Activated CD4-positive, alpha-beta T cell treated with anti-CD3 and anti-CD28 coated beads, Interleukin-2, amount 50 U/mL, for 24 hours (primary cell): ENCODE measurements at places on chromosomes 6 and 20.

- DNase-seq = no peak
These were observed 919.0 kb downstream of the KIF16B start for GRCh38 chr20:15654208-15654649.

DNA sequence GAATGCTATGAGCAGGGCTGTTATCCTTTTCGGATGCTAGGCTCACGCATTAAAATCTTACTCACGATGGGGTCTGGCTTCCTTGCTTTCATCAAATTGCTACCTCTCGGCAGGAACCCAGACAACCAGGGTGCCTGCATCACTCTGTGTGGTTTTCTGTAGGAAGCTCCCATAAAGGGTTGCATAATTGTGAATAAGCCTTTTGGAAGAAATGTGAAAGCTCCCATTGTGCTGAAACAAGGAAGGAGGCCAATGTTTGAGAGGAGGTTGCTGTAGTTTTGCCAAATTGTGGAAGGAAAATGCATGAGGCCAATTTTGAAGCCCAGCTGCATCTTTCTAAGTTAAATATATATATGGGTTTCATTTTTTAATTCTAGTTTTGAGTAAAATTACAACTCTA lies 615.5 kb downstream of the C6orf118 start:
- DNase-seq = no peak

GRCh38 chr6:151493804-151494234 lies at the start of gene CCDC170:
Gene CCDC170 (plus strand): TSS chr6:151494017. CDS start chr6:151494129, 112 bp downstream.
- no peak for DNase-seq

- no peak for DNase-seq
These were observed 101.1 kb downstream of the MAP3K7 start for GRCh38 chr6:90485635-90486277.

- DNase-seq = no peak
These were observed 975 bp downstream of the BMP7 start for GRCh38 chr20:57265336-57265996.

DNA sequence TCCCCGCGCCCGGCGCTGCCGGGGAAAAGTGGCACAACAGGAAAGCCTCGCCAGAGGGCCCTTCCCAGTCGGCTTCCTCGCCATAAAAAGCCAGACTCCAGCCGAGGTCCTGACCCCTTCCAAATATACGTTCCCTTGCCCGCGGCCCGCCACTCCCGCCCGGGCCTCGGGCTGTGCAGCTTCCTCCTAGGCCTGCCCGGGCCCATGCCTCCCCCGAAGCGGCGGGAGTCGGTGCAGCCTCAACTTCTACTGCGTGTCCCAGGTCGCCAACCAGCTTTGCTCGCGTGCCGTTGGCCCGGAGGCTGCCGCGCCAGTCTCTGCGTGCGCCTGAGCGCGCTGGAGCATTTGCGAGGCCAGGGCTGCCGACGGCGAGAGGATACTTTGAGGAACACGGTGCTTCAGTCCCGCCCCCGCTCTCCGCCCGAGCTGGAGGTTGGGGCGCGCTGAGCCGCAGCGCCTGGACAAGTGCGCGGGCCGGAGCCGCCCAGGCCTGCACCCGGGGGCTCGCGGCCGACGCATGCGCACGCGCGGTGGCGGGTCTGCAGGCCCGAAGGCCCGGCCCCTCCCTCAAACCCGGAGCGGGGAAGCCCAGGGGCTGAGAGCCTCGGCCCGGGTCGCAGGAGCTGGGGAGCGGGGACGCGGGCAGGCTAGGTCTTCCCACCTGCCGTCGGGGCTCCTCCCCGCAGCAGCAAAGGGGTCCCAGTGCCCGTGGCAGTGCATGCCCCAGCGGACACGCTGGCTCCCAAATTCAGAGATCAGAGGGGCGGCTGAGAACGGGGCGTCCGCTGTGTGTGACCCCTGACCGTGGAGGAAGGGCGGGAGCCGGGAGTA lies 10.2 kb downstream of the FOXC1 start:
- DNase-seq = no peak

DNA sequence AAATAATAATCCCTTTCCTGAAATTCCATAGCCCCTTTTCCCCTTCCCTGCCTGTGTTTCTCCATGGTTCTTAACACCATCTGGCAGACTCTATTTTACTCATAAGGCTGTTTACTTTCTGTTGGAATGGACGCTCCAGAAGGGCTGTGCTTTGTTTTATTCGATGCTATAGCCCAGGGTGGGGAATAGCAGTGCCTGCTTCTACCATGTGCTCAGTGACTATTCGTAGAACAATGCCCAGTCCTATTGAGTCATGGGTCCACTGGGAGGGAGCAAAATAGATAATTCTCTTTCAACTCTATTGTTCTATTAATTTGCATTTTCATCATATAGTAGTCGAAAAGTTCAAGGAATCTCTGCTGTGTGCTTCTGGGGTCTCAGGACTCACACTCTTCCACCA lies 565.1 kb downstream of the C6orf118 start:
- no peak for DNase-seq

DNA sequence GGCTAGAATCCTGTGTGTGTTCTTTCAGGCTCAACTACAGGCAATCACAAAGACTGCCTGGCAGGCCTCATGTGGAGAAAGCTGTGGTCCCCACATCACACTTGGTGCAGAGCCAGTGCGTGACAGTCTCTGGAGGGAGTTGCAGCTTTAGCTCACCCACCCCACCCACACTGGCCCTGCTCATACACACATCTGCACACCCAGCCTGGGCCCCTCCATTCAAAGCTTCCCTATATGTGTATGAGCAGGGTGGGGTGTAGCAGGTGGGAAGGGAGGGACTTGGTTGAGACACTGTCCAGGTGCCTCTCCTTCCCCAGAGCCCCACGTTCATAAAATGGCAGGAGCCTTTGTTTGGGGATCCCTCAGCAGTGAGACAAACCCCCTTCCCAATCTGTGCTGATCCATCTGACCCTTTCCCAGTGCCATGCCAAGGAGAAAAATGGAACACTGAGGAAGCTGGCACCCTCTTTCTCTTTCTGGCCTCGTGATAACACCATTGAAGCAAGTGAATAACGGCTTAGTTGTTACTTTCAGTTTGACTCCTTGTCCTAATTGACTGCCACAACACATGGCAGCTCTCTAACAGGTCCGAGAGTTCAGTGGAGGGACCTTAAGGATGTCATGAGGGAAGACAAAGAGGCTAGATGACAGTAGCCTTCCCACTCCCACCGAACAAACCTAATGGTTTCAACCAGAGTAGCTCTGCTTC lies 53.8 kb upstream of the NRSN1 start:
- no peak for DNase-seq

DNA sequence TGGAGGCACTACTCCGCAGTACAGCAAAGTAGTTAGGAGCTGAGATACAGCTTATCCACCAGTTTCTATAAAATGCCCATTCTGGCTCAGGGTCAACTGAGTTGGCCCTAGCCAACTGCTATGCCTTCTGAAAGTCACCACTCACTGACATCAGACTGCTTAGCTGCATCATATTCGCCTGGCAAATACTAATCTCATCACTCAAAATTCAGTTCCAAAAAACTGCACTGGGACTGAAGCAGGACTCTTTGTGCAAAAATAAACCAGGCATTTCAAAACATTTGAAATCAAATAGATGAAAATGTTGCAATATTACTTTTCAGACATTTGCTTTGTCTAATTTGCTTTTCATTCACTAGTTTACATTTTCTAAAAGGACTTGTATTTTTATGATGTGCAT lies 230.0 kb downstream of the ALDH8A1 start:
- no peak for DNase-seq

DNA sequence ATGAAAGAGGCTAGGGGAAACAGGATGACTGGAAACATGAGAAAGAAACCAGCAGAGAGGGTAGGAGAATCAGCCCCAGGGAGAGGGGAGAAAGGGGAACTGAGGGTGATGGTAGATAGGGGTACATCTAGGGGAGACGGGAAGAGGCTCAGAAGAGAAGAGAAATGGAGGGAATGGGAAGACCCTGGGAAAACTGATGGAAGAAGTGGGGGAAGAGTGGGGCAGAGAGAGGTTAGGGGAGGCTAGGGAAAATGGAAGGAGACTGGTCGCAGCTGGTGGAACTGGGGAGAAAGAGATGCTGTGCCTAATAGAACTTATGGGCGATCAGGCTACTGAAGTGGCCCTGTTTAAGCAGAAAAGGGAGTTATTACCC lies 548 bp downstream of the PROCR start:
- DNase-seq = no peak

DNA sequence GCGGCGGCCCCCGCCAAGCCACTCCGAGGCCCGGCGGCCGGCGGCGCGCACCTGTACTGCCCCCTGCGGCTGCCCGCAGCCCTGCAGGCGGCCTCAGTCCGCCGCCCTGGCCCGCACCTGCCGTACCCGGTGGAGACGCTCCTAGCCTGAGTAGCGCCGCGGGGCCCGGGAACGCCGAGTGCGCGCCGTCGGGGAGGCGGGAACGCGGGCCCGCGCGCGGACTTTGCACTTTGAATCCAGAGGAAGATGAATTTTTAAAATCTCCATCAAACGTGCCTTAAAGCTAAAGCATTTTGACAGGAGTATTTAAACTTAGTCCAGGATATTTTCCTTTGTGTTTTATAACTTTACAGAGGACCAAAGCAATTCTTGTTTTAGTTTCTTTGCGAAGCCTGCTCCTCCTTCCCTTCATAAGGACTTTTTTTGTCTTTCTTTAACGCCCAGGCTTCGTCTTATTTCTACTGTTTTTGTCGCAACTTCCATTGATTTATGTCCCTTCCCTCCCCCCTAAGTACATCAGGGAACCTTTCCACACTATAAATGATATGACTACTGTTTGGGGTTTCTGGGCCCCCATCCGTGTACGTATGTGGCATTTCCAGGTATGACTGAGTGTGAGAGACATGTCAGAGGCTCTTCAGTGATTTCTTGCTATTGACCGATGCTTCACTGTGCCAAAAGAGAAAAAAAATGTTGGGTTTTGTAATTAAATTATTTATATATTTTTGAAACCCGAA lies 2.0 kb downstream of the FOXQ1 start:
- no peak for DNase-seq

DNA sequence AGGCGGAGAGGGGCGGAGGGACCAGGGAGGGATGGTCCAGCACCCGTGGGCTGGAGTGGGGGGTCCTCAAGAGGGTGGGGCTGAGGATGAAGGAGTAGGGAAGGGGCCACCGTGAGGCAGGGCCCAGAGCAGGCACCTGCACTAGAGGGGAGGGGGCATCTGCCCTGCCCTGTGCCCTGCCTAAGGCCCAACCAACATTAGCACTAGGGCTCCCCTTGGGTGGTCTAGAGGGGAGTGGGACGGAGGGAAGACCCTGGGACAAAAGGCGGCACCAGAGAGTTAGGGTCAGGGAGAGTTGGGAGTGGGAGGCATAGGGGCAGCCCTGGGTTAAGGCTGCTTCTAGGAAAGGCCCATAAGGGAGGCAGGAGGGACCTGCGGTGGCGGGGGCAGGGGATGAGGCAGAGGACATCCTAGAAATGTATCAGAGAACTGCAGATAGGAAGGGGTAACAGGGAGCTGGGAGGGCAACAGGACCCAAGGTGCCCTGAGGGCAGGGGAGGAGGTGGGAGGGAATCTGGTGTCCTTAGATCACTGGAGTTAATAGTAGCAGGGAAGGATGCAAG lies 24.5 kb downstream of the HLA-F start:
- no peak for DNase-seq

DNA sequence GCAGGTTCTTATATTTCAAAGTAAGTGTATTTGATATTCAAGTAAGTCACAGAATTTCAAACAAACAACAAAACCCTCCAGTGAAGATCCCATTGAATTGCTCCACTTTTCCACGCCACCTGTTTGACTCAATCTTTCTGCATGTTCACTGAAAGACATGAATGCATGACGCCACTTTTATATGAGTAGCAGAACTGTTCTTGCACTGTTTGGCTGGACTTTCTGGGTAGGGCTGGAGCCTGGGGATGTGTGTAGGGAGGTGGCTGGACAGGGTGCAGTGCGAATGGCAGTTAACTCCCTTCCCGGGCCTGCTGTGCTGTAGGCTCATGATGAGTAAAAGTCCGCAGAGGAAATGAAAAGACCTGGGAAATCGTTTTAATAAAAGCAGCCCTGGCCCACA lies 39.7 kb downstream of the IL20RA start:
- DNase-seq = no peak

DNA sequence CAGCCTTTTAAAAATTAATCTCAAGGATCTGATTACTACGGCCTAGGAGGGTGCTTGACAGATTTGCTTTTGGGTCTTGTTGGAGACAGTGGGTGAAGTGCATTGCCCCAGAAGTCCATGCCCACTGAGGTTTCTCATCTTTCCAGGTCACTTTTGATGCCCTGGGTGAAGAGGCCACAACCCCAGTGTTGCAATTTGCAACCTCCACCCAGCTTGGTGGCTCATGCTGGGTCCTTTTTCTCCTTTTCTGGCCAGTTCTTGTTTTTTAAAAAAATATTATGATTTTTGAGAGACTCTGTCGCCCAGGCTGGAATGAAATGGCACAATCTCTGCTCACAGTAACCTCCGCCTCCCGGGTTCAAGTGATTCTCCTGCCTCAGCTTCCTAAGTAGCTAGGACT lies 9.4 kb downstream of the STX11 start:
- DNase-seq = no peak

DNA sequence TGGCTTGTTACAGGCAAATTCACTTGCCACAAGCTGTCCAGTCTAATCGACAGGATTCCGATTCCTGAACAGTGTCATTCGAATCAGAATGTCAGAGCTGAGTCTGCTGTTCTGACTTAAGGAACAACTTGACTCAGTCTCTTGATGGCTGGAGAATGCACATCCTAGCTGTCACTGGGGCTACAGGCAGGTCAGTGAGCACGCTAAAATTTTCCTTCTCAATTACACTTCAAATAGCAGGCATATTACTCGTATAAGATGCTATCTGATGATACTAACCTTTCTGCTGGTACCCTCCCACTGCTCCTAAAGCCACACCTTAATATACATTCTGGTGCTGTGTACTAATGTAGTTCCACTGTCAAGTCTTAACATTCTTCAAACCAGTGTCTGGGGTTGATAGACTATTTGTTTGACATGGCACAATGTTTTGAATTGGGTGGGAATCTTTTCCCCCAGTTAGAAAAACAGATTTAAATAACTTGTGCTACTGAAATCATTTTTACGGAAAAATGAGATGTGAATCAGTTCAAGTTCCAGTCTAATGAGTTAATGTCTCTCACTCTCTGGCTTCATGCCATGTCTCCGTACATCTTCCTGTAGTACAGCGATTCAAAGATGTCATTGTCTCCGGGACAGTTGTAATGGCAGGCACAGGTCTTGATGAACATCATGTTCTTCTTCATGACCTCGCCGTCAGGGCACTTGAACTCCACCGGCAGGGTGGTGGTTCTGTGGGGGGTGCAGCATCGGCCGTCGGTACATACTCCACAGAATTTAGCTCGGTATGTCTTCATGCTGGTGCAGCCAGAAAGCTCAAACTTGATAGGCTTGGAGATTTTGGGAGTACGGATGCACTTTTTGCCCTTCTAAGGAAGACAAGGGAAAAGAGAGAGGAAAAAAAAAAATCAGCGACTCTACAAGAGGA lies 2.2 kb downstream of the CCN2 start:
- DNase-seq = no peak

DNA sequence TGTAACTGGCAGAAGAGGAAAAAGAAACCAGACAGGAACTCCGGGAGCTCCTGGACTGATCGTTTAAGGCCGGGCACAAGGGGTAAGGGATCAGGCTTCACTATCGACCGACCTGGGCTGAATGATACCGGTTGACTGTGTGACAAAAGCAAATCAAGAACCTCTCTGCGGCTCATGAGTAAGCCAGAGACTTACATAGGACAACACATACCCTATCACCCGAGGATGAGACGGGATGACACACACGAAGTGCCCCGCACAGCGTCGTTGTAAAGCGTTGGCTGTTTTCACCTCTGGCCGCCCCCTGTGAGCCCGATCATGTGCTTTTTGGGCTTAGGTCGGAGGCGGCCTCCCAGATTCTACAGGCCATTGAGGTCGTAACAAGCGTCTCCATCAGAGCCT lies 695 bp upstream of the TGIF2 start:
- DNase-seq = no peak
